ENCODE measurements at places on chromosomes 7 and 10. TPM values are rescaled to one million over a fixed set of nuclear protein-coding genes. Genes with fewer than 3 reads are reported as not detected.

DNA sequence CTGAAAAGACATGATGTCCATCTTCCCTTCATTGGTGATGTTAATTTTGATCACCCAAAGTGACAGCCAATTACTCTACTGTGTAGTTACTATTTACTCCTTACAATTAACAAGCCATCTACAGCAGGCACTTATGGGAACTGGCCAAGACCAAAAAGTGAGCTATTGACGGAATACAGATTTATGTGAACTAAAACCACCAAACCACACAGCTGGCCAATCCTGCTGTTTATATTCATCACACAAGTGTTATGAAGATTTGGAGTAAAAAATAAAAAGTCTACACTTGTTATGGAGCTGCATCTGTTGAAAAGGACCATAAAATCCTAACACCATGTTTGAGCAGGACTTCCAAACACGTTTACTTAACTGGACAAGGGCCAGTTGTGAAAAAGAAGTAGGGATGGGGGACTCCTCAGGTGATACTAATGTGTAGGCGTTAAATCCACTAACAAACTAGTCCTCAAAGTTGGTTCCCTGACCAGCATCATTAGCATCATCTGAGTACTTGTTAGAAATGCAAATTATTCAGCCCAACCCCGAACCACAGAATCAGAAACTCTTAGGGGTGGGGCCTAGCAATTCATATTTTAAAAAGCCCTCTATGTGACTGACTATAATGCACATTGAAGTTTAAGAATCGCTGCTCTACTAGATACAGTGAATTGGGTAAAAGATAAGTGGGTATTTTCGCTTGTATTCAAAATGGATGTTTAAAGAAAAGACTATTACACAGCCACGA lies 11.6 kb downstream of the MCMBP start:
- H3K4me3 ChIP-seq = no peak overlapping the region
- no peak for DNase-seq
- H3K4me1 ChIP-seq = no peaks in the 10 kb centered on the region
- peaks cover 8% of the 10 kb centered on the region for H3K36me3 ChIP-seq

GRCh38 chr10:3801558-3802192 lies 16.7 kb upstream of the KLF6 start:
- no peaks in the 10 kb centered on the region for H3K27me3 ChIP-seq
- H3K36me3 ChIP-seq = no peaks in the 10 kb centered on the region
- no peak overlapping the region for H3K27ac ChIP-seq
- no peak overlapping the region for H3K4me3 ChIP-seq

- no peaks in the 10 kb centered on the region for H3K4me1 ChIP-seq
- peak overlapping the region; percentile 22 for H3K4me3 ChIP-seq
- no peaks in the 10 kb centered on the region for H3K27me3 ChIP-seq
- H3K27ac ChIP-seq = no peak overlapping the region
- H3K36me3 ChIP-seq = no peaks in the 10 kb centered on the region
- no peak for DNase-seq
These were observed 67.8 kb upstream of the TNRC18 start for GRCh38 chr7:5491251-5492019.

GRCh38 chr7:151014950-151015349 lies 9.3 kb downstream of the ATG9B start:
- no peaks in the 10 kb centered on the region for H3K36me3 ChIP-seq
- DNase-seq = no peak
- H3K27me3 ChIP-seq = peaks cover 29% of the 10 kb centered on the region
- peaks cover 37% of the 10 kb centered on the region for H3K4me1 ChIP-seq
- H3K4me3 ChIP-seq = no peak overlapping the region

GRCh38 chr10:115662422-115662821 lies 569.3 kb downstream of the ATRNL1 start:
- DNase-seq = no peak
- H3K36me3 ChIP-seq = no peaks in the 10 kb centered on the region
- H3K27me3 ChIP-seq = no peaks in the 10 kb centered on the region
- no peak overlapping the region for H3K27ac ChIP-seq

DNA sequence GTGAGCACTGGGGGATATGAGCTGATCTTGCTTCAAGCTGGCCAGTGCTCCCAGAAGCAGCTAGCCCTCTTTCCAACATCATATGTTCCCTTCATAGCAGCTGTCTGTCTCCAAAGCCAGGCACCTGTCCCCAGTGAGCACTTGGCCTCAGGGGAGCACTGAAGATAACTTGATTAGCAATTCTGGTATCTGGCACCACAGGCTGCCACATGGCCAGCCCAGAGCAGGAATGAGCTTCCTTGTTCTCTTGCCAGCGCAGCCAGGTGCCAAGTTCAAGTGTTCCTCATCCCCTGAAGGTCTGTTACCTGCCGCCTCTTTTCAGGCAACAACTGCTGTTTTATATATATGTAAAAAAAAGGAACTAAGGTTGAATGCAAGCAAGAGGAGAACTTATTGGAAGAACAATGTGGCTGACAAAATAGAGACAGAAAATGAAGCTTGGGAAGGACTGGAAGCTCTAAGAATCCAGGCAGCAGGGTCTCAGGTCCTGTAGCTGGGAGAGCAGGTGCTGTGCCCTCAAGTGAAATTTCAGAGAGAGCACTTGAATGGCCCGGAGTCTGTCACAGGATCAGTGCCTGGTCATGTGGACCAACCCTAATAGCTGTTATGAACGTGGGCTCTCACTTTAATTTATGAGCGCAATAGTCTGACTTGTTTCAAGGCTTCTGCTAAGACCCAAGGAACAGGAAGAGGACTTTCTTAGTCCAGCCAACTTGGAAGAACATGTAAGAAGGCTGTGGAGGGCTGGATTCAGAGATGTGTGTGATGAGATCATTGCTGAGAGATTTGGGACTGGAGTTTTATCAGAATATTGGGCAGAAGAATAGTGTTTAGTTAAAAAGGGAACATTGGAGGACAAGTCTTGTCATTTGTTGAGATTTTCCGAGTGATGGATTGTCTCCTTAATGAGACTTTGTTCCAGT lies 267.2 kb downstream of the GLRX3 start:
- no peak overlapping the region for H3K4me3 ChIP-seq
- H3K27ac ChIP-seq = no peak overlapping the region
- H3K36me3 ChIP-seq = no peaks in the 10 kb centered on the region
- H3K27me3 ChIP-seq = no peaks in the 10 kb centered on the region

Gene TMEM196
- total RNA-seq = 0.07 TPM

Gene ANXA8L1
- total RNA-seq = not detected

Gene PHYHIPL
- total RNA-seq = 0.48 TPM

Gene TMEM229A
- 0.75 TPM for total RNA-seq

DNA sequence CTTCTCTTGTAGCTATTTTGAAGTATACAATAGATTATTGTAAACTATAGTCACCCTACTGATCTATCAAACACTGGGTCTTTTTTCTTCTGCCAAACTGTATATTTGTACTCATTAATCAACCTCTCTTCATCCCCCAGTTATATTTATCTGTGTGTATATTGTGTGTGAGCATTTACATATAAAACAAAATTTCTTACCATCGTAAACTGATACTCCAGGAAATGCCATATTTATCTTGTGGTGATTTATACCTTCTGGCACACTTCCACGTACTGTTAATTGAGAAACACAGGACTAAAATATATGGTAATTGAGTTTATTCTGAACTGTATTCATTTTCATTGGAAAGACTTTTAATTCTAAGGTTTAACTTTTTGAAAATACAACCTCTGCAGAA lies 18.9 kb downstream of the ANLN start:
- no peaks in the 10 kb centered on the region for H3K27me3 ChIP-seq
- H3K4me1 ChIP-seq = peaks cover 2% of the 10 kb centered on the region
- H3K27ac ChIP-seq = no peak overlapping the region
- peaks cover 31% of the 10 kb centered on the region for H3K36me3 ChIP-seq

DNA sequence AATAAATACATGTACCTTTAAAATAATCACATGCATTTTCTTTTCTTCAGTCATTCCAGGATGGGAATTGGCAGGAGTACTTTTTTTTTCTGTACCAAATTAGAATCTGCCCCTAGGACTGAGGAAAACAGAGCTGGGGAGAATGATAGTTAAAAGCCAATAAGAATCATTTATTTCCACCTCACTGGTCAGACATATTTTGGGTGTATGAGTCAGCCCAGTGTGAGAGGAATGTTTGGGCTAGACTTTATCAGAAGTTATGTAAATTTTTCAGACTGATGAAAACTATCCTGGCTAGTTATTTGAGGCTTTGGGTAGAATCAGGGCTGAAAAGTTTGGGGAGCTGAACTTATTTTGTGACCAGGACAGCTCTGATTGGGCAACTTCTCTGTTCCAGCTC lies 303.1 kb upstream of the NPSR1 start:
- DNase-seq = no peak
- no peak overlapping the region for H3K4me3 ChIP-seq
- peaks cover 31% of the 10 kb centered on the region for H3K27me3 ChIP-seq
- no peaks in the 10 kb centered on the region for H3K36me3 ChIP-seq

All from H1 (cell line).